Kidney glomerular epithelial cell (primary cell): ENCODE measurements at places on chromosomes 11 and 22.

DNA sequence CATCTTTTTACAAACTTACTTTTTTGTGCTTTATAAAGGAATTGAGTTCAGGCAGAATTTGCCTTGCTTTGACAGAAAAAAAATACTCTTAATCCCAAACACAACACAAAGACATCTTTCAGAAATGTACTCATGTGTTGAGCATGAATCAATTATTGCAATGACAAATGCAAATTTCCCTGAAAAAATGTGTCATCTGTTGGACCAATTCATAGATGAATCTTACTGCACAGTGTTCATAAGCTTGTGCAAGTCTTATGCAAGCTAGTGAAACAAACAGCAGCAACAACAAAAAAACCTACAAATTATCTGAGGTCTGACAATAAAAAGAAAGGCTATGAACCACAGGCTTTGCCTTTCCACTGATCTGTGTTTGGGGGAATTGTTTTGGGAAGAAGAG is 42.3 kb upstream of the HTATIP2 start:
- no peak for DNase-seq

DNA sequence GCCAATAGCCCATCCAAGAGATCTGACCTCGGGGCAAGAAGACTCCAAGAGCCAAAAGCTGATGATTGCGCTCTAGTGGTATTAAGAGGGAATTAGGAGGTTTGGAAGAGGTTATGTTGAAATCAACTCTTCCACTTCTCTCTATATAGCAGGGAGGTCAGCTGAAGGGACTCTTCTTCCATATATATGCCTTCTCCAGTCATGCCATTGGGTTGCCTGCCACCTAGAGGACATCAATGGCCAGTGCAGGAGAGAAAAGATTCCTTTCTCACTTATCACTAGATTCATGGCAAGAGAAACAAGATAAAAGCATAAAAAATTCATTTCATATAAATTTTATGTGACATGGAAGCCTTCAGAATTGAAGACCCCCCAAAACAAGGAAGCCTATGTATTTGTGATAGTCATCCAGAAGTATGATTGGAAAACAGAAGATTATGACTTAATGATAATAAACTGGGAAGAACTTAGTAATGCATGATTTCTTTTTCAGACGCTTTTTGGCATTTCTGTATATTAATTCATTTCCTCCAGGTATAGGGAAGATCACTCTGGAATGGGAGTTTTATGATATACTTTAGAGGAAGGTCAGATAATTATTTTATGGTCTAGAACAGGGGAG is 435.1 kb upstream of the DDI1 start:
- peak; percentile 68 for DNase-seq

GRCh38 chr11:128294001-128294670 is 293.2 kb downstream of the ETS1 start:
- DNase-seq = no peak

- DNase-seq = no peak
These were observed 279.9 kb downstream of the DLG2 start for GRCh38 chr11:85347291-85347690.

GRCh38 chr11:79925570-79925969 is 484.7 kb upstream of the TENM4 start:
- no peak for DNase-seq

- DNase-seq = no peak
These were observed 16.1 kb downstream of the MTCH2 start for GRCh38 chr11:47626234-47626633.

DNA sequence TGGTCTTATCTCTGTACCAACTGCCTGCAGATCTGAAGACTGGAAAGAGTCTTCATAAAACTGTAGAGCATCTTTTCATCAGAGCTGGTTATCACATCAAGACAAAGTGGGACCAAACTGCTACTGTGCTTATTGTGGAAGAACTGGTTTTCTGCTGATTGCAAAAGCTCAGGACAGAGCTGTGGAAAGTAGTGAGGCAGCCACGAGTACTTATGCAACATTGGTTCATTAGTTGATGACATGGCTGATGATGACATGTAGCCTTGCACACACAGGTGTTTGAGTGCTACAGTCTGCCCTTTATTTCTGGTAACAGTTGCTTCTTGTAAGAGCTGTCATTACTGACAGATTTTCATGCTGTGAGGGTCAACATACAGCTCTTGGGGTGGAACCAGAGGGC is 185.4 kb upstream of the GUCY1A2 start:
- no peak for DNase-seq

DNA sequence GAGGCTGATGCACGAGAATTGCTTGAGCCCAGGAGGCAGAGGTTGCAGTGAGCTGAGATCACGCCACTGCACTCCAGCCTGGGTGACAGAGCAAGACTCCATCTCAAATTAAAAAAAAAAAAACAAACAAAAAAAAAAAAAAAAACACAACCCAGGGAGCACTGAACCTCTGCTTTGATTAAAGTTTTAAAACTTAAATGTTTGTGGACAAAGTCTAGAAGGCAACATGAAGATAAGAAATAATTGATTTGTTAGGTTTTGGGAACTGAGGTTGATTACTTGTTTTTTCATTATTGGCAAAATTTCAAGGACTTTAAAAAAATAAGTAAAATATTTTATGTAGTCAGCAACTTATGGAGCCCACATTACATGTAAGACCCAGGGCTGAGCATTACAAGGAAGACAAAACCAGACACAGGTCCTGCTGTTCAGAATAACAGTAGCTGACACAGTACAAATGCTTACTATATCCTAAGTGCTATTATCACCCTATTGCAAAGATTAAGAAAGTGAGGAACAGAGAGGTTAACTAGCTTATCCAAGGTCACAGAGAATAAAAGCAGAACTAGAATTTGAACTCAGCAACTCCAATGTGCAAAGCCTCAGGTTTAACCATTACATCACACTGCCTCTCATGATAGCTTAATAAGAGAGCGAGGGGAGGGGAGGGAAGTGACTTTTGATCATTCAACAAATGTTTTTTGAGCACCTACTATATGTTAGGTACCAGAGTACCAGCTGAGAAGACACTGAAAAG is 2.3 kb upstream of the CRY2 start:
- no peak for DNase-seq

- DNase-seq = no peak
These were observed 3.5 kb downstream of the PHF21B start for GRCh38 chr22:45006111-45006963.

- DNase-seq = no peak
These were observed 22.2 kb upstream of the NAP1L4 start for GRCh38 chr11:3014057-3014938.

DNA sequence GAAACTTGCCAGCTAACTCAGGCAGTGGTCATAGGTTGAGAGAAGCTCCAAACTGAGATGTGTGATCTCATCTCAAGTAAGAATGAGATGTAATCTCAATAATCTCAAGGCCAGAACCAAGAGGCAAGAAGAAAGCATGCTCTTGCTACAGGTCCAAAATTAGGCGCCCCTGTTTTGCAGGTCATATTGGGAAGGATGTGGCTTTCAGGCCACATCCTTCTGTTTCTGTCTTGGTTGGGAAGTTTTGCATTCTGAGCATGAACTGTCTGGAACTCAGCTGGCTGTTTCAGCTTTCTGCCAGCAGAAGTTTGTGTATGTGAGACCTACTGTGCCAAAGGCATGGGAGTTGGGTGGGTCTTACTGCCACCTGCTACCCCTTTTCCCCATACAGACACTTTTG is 67.5 kb upstream of the MS4A8 start:
- DNase-seq = no peak

DNA sequence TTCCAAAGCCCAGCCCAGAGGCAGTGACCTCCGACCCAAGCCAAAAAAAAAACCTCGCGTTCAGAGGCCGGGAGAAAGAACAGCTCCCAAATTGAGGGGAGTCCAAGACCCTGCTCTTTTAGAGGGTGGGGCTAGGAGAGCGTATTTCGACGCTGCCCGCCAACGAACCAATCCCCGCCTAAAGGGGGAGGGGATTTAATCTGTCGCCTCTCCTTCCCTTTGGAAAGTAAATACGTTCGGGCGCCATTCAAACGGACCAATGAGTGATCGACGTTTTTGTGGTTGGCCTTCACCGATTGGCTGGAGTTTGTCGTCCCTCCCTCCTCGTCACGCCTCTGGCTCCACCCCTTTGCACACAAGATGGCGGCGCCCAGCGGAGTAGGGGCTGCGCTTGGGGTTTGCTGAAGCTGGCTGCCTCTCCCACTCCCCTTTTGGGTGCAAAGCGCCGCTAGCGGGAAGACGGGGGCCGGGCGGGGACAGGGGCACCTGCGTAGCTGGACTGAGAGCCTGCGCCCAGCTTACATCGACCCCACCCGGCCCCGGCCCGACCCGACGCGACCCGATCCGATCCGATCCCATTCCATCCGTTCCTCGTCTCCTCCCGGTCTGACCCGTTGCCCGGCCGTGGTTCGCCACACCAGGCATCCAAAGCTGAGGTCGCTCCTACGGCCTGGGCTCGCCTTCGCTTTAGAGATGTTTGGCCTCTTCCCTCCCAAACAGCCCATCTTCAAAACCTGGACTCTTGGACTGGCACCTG is at the start of gene RNF26:
RNF26 (plus strand) TSS at position 354 of the 757 bp plus-strand sequence. CDS start 596 bp downstream, outside the sequence.
- peak; percentile 95 for DNase-seq

- DNase-seq = no peak
These were observed 493.5 kb downstream of the OPCML start for GRCh38 chr11:133038850-133039249.

DNA sequence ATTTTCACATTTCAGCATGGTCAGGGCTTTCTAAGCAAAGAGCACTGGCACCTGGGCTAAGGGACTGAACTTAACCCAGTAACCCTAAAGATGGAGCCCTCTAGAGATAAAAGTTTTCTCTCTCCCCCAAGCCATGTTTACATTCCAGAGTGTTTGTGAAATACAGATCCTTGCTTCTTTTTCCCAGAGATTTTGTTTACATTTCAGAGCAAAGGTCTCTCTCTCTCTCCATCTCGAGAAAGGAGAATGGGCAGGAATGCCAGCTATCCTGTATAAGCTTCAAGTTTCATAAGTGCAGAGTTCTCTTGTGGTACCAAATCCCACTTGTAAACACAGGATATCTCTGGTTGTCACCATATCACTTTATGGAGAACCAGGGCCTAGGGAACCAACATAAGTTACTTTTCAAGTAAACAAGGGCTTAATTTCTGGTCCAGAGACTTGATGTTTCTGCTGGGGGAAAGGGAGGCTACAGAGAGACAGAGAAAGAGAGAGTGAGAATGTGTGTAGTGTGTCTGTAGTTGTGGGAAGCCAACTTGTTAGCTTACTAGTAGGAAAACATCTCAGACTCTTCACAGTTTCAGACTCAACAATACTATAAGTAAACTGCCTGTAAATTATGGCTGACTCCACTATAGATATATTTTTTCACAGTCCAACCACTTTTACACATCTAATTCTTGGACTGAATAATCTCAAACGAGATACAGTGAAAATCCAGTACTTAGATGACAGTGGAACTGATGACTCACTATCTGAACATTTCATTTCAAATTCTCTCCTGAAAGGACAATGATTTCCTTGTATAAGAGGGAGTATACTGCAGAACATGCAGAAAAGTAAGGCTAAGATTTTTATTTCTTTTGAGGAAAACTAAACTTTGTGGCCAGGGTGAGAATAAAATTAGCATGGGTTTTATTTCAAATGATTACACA is 76.2 kb downstream of the ARHGAP32 start:
- peak; percentile 30 for DNase-seq

GRCh38 chr22:48808038-48808960 is 1019.4 kb downstream of the BRD1 start:
- no peak for DNase-seq

DNA sequence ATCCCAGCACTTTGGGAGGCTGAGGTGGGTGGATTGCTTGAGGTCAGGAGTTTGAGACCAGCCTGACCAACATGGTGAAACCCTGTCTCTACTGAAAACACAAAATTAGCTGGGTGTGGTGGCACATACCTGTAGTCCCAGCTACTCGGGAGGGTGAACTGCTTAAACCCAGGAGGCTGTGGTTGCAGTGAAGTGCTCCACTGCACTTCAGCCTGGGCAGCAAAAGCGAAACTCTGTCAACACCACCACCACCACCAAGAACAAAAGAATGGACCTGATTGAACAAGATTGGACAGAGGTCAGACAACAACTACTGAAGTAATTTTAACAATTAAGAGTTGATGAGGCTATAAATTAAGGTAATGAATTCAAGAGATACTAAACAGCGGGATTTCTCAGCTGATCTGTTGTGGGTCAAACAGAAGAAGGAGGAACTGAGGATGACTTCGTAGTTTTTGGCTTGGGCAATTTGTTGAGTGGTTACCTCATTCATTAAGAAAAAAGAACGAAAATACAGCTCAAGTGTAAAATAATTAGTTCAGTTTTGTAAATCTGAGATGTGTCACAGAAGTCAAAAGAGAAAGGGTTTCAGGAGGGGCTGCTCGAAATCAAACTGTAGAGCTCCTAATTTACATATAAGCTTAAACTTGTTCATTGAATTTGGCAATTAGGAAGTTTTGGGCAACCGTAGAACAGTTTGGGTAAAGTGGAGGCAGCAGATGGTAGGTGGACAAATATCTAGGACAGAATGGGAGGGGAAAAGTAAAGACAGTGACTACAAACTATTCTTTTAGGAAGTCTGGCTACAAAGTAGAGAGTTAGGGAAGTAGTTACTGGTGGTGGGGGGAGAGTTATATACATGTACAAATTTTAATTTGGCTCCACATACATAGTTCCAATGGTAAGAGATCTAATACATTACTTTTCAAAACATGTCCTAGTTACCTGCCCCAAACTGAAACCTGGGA is 4.5 kb downstream of the IL18 start:
- no peak for DNase-seq

GRCh38 chr11:75996523-75997442 is 181.8 kb downstream of the UVRAG start:
- DNase-seq = no peak

DNA sequence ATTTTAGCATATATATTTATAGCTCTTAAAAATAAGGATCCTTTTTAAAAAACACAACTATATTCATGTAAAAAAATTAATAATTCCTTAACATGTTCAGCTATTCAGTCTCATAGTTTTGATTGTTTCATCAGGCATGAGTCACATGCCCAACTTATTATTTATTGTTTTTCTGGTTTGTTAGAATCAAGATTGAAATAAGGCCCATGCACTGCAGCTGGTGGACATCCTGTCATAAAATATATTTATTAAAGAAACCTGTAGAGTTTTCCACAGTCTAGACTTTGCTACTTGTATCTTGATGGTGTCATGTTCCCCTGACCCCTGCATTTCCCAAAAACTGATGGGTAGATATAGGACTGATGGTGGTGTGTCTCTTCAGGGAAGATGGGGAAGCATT is 77.4 kb downstream of the PARVA start:
- no peak for DNase-seq

- DNase-seq = no peak
These were observed 47.8 kb downstream of the FANCF start for GRCh38 chr11:22577854-22578253.

- DNase-seq = no peak
These were observed 28.1 kb upstream of the RTL6 start for GRCh38 chr22:44525941-44526778.

DNA sequence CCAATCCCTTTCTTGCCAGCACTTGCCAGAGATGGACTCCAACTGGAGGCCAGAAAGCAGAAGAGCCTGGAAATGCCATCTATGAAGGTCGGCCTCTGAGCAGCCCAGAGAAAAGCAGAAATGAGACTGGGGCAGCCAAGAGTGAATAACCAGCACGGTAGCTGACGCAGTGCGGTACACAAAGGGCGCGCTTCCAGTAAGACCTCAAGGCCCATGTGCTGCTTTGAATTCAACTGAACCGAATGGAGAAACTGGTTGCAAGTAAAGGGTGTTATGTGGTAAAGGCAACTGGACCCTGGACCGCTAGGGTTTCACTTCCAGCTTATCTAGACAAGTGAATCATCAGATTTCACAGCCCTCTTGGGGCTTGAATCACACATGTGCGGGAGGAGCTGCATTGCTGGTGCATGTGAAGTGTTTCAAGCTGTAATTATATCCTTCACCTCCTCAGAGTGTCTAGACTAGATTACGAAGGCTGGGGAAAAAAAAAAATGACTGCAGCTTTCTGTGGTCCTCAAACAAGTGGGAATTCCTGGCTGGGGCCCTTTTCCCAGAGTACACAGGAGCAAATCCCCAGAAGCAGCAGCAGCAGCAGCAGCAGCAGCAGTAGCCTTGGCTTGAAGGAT is 128.9 kb downstream of the CCDC34 start:
- DNase-seq = peak; percentile 87
